ENCODE measurements at places on chromosomes 5 and 9.

DNA sequence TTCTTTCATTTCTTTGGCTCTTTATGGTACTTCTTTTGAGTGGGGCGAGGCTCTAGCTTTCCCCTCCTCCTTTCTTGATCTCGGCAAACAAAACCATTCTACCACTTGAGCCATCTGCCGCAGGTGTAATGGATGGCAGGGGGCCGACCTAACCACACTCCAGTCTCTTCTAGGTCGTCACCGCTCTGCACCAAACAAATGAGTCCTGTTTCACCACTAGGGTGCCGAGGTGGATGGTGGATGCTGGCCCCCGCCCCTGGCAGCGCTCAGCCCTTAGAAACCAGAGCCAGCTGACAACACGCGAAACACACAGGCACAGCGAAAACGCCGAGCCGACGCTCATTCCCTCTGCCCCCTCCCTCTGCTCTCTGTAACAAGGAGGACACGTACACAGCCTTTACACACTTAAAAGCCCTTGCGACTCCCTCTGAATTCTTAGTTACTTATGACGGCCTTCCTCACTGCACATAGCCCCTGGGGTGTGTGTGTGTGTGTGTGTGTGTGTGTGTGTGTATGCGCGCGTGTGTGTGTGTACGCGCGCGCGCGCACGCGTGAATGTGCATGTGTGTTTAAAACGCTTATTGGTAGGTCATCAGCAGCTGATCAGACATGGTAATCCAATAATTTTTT lies 199.4 kb downstream of the MEF2C start:
- DNase-seq, result peak; percentile 90

DNA sequence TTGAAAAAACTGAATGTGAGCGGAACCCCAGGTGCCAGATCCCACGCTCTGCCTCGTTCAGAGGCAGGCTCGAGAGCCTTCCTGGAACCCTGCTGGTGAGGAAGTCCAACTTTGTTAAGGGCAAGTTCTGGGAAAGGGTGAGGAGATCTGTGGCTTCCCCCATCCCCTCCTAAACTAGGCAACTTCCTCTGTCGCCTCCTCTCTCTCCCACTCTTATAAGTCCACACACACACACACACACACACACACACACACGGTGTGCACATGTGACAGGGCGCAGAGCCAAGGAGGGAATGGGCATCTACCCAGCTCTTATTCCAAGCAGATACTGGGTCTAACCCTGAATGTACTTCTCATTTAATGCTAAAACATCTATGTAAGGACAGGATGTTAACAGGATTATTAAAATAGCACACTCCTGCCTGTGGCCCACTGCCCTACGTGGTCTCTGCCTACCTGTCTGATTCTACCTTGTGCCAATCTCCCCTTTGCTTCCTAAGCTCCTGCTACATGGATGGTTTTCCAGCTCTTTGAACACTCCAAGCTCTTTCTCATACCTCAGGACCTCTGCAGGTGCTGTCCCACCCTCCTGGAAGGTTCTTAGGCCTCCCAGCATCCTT lies 72.4 kb upstream of the FBXW11 start:
- DNase-seq, result no peak

DNA sequence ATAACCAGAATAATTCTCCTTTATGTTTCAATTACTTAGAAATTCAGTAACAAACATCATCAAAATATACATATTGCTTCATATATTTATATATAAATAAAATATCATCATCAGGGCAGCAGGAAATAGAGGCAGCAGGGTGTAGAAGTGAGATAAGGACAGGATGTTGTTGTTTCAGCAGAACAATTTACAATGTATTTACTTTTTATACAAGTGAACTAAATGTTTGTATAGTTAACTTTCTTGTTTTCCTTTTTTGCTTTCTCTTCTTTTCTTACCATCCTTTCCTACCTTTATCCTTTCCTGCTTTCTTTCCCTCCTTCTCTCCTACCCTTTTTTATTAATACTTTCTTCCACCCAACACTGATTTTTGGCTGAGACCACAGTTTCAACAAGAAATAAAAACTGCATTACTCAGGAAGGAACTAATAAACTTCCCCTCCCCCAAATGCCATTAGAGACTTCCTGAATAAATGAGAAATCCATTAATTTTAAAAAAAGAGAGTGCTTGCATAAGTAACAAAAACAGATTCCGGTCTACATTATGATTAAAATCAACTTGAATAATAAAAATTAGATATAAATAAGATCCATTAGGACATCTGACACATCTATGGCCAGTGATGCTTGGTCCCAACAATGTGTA lies 159.8 kb upstream of the ACOT12 start:
- no peak for DNase-seq

DNA sequence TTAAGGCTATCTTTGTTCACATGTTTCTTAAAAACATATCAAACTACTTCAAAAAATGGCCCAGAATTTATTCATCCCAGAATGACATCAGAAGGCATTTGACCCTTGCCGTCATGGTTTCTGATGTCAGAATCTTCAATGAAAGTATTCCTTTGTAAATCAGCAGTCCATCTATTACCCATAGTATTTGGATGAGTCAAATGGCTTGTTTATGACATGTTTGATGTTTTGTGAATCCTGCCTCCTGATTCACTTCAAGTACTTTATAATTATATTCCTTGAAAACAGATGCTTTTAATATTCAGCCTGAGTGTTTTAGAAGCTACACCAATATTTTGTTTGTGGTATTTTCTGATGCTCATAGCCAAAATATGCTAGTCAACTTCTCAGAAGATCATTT lies 200.8 kb upstream of the MEF2C start:
- no peak for DNase-seq

GRCh38 chr5:178569485-178569884 lies 20.7 kb downstream of the COL23A1 start:
- no peak for DNase-seq

DNA sequence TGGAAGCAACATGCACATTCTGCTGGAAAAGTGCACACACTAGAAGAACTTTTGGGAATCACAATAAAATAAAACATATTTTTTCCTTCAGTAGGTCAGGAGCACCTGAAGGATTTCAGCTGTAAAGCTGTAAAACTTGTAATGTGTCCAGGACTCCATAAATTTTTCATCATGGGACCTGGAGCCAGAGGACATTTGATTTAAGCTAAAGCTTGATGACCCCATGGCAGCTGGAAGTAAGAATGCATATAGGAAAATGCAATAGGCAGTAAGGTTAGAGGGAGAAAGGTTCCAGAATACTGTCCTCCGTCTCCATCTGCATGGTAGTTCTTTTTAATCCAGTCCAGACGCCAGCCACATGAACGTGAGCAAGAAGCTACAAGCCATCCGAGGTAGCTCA lies 166.0 kb downstream of the ADAMTSL1 start:
- DNase-seq, result no peak

DNA sequence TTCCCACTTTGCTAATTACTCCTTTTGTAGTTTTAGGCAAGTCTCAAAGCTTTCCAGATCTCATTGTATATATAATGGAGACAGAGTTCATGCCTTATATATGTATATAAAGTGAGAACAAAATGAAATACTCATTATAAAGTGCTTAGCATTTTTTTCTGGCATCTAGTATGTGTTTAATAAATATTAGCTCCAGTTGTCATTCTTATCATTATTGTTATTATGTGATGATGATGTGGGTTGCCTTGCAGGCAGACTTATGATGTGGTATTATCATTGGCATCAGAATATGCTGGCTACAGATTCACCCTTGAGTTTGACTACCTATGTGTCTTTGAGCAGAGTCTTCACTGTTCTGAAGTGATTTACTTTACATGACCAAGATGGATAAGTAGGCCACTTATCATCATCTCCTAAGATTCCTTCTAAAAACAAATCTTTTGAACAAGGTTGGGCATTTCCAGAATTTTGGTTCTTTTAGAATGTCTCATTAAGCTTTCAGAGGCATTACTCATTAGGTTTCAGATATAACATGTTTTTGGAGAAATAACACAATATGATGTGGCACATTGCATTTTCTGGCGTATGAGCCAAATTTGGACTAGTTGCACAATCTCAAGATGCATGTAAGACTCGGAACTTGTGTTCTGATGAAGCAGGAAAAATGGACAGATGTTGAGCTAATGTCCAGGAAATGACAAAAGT lies 145.6 kb upstream of the TNC start:
- no peak for DNase-seq

DNA sequence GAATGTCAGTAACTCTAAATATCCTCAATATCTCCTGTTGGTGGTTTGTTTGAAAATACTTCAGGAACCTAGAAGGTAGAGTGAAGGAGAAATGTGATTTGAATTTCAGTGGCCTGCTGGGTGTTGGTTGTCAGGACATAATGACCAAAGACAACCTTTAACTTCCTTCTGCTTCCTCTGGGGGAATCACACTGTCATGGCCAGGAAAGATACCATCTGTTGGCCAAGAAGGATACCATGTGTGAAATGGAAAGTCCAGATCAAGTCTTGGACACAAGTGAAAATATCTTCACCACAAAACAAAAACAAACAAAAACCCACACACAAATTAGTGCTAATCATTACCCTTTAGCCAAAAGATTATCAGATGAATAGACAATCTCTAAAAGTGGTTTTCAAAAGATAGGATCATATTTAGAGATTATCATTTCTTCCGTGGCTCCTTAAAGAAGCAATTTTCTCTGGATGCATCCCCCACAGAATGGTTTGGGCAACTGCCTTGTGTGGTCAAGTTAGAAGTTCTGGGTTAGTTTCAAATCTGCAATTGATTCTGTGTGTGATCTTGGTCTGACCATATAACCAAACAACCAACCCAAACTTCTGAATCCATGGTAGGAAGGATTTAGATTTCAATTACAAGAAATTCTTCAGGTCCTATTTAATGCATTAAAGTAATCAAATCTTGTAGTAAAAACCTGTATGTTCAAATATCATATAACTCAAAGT lies 1.6 kb downstream of the C1QTNF3 start:
- no peak for DNase-seq

GRCh38 chr9:33161589-33162132 lies 5.5 kb downstream of the B4GALT1 start:
- DNase-seq, result no peak

DNA sequence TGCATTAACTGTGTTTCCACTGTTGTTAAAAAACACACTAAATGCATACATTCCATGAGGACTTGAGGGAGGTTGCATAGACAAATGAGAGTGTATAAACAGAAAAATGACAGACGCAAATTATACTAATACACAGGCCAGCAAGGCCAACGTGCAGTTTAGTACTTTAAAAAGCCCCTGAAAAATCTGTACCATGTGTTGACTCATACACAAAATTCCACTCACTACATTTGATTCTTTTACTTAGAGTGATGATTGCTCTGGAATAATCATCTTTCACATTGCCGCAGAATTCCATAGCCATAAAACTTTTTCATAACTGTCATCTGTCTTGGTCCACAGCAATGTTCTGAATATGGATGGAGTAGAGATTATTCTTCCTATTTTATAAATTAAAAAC lies 215.7 kb downstream of the FAM114A2 start:
- no peak for DNase-seq

DNA sequence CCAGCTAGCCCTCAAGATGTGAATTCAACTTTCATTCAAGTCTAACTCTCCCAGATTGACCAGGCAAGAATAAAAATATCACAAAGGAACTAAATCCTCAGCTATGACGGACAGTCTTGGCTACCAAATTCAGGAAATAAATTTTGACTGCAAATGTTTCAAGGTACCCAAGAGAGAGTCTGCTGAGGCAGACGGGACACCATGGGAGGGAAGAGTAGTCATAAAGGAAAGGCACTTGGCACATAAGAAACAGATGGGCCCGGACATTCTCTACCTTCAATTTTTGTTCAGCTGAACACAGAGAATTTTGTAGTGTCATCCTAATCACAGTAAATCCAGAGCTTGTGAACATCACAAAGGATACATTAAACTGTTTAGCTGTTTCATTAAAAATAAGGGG lies 390.0 kb downstream of the DTWD2 start:
- DNase-seq, result no peak

DNA sequence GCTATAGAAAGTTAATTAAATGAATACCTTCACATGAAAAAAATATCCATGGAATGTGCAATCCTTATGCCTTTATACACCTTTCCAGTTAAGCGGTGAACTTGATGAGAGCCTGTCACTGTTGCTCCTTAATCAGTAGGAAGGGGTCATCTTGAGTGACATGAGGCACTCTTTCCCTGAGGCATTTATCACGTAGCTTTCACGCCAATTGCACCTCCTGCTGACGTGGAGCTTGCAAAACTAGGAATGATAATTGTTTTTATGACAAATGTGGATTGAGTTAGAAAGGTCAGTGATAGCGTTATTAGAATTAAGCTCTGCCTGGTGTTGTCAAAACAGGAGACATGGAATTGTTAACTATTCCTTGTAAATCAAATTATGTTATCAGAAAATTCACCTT lies 79.7 kb downstream of the SLF1 start:
- peak; percentile 11 for DNase-seq

DNA sequence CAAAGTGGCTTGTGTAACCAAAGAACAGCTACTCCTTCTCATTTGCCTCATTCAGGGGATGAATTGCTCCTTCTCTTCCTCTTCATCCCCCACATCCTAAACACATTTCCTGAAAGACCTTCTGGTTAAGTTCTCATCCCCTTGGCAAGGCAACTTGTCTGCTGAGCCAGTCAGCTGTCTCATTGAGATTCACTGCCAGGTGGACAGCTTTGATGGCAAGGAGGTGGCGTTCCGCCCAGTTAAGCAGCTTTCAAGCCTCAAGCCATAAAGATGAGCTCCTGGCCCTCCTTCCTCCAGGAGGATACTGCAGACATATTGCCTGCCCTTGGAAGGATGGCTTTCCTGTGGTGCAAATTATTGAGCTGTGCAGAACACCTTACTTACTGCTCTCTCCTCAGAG lies 448.6 kb upstream of the MPDZ start:
- DNase-seq, result no peak

- no peak for DNase-seq
Measured at GRCh38 chr9:72337286-72337685, 27.7 kb downstream of the ZFAND5 start.

DNA sequence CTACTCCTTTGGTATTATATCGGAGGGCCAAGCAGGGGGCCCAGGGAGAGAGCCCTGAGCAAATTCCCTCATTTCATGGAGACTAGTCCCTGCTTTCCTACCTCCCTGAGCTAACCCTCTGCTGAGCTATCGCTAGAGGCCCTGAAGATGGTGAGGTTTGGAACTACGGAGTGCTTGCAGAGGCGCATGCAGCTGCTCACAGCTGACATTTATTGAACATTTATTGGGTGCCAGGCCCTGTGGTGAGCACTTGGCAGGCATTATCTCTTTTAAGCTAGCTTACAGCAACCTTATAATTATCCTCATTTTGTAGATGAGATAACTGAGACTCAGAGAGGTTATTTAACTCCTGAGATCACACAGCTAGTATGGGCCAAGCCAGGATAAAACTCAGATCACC lies 9.8 kb downstream of the FAT2 start:
- DNase-seq, result no peak

GRCh38 chr9:93278144-93278543 lies 94.2 kb downstream of the WNK2 start:
- no peak for DNase-seq
